Left cardiac atrium (tissue), 4 donors: ENCODE measurements at places on chromosomes 5 and 9. TPM values are rescaled to one million over a fixed set of nuclear protein-coding genes. Genes with fewer than 3 reads are reported as not detected.

DNA sequence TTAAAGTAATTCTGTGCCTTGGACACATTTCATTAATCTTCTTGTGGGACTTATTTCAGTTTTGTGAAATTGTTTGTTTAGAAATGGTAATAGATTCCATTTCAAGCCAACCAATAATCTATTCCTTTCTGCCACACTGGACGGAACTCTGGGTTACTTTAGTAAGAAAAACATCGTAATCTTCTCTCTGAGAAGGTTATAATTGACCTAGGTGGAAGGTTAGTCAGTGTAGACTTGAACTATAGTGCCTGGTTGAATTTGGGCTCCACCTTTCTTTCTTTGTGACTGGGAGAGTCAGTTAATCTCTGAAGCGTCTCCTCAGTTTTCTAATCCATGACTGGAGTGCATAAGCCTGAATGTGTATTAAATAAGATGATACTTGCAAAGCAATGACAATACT lies 89.7 kb upstream of the PRLR start:
- no peak for DNase-seq

DNA sequence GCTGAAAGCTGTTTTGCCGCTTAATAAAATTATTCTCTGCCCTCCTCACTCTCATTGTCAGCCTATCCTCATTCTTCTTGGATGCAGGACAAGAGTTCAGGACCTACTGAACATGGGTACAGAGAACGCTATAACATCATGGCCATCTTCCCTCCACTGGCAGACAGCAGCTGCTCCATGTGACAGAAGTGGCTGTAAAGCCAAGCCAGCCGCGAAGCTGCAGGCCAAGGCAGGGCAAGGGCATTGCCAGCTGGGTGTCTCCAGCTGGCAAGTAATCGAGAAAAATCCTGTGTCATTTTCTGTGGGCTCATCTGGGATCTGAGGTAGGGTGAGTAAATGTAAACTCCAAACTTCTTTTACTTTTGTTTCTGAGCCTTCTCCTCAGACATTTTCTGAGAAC lies 84.8 kb downstream of the SLC25A46 start:
- no peak for DNase-seq

DNA sequence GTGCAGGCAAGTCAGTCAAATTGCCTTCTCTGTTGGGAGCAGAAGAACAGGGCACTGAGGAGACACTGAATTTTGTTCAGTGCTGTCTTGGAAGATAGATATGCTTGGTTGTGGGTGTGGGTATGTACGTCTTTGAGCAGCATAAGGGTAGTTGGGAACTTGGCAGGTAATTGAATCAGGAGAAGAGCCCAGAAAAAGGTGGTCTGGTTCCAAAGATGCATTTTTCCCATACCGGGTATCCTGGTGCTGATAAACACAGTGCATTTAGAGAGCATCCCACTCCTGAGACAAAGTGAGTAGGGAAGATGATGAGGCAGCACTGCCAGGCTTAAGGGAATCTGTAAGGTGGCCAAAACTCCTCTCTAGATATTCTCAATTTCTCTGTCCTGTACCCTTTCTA lies 40.6 kb downstream of the TEK start:
- DNase-seq: no peak

DNA sequence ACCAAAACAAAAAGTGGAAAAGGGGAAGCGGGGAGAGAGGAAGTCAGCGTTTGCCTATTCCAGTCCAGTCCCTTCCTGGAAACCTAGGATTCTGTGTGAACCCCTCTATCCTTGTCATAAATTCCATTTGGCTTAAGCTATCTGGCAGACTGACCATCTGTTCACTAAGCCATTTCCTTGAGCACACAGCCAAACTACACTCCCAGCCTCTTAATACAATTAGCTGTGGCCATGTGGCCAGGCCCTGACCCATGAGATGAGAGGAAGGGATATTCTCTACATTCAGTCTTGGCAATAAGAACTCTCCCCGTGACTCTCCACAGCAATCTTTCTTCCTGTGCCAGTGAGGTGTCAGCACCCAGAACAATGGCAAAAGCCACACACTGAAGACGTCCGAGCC lies 424.8 kb downstream of the TLE1 start:
- peak; percentile 39 for DNase-seq

DNA sequence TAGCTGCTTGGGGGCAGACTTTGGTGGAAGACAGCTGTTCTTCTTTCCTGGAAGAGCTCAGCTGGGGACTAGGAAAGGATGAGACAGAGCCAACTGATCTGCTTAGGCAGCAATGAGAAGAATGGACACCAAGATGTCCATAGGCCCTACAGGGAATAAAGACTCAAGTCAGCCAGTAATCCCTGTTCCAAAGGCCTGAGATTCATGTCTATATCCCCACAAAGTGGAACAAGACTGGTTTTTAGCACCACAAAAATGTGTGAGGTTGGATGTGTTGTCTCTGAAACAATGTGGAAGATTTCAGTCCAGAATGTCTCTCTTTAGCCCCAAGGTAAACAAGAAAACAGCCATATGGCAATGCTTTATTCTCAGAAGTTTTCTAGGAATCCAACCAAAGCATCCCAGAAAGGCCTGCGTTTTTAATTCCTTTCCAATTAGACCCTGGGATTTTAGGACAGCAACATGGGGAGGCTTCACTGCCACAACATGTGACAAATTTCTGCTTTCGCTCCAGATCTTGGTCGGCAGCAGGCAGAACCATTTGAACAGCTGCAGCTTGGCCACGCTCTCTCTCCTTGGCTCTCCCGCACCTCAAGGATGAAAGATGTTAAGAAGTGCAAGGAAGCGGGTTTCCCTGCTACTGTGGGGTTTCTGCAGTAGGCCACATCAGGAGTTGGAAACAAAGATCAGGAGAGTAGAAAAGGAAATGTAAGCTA lies 245.1 kb downstream of the FSTL4 start:
- no peak for DNase-seq

DNA sequence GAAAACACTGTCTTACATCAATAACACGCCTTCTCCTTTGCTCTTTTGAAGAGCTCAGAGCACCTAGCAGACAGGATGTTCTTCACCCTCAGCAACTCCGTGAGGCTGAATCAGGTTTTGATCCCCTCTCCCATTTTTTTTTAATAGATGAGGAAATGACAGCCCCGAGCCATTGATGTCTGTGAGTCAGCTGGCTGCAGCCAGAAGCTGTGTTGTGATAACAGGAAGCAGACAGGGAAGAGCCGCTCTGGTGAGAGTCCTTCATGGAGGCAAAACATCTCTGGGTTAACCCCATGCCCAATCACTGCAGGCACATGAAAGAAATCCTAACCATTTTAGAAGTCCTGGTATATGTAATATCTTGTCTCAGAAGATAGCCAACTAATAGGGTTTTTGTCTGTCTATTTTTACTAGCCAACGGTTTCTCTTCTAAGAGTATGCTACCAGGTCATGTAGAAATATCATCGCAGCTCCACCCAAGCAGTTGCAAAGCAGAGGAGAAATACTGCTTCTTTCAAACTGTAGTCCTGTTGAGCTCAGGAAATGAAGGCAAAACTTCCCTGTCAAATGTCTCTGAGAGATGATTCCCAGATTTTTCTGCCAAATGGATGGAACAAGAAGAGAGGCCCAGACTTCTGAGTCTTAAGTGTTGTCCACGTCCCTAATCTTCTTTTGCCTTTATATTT lies 568.9 kb downstream of the CCDC171 start:
- no peak for DNase-seq

GRCh38 chr5:146291421-146292074 lies 47.1 kb upstream of the POU4F3 start:
- no peak for DNase-seq

- no peak for DNase-seq
Measured at GRCh38 chr5:66358741-66359140, 214.6 kb downstream of the SREK1 start.

DNA sequence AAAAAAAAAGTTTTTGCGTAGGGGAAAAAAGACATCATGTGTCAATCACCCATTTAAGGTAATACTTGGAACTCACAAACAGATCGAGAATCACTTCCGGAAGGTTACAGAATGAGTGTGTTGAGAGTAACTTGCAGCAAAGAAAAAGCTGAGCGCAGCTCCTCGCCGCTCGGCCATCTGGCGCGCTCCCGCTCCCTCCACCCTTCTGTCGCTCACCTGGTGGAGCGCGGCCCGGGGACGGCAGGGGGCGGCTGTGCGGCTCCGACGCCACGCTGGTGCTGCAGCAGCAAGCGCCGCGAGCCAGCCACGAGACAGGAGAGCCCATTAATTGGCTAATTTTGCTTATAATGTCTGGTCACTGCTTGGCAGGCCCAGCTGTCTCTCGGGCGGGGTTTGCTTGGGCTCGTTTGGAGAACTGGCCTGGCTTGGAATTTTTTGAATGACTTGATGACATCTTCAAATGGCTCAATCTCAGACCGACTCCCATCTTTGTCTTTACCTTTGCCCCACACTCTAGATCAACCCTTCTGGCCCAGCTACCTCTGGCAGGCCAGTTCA lies 601.8 kb downstream of the CCDC171 start:
- peak; percentile 45 for DNase-seq

DNA sequence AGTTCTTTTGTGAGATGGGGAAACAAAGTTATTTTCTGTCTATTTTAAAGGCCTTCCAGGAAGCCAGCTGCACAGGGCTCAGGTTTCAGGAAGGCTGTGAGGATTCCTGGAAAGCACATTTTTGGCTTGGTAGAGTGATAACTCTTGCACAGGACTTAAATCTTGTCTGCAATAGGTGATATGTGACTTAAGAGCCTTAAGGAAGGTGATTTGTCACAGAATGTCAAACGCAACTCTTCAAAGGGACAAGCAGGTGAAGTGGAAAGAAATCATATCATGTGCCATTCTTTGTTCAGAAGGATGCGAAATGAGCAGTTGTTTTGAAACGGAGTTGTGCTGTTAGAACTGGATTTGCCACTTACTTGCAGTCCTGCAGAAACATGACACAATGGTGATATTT lies 459.3 kb downstream of the MAT2B start:
- no peak for DNase-seq

DNA sequence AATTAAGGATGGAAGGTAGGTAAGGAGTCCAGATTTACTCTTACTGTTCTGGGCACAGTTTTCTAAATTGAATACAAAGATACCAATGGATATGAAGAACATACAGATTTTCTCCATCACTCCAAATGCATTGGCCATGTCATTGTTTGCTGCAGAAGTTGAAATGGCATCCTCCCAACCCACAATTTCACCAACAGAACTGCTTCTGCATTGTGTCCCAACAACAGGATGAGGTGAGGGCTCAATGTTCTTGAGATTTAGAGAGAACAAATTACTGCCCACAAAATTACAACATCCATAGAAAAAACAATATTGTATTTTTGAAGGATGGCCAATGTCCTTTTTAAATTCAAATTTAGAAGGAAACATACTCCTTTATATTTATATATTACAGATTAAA lies 88.9 kb downstream of the NUDT12 start:
- no peak for DNase-seq

- no peak for DNase-seq
Measured at GRCh38 chr9:132826131-132826530, 52.0 kb downstream of the AK8 start.

GRCh38 chr9:72633966-72634365 lies 112.6 kb downstream of the TMC1 start:
- DNase-seq: no peak

GRCh38 chr9:85723215-85723614 lies 18.5 kb downstream of the AGTPBP1 start:
- no peak for DNase-seq

DNA sequence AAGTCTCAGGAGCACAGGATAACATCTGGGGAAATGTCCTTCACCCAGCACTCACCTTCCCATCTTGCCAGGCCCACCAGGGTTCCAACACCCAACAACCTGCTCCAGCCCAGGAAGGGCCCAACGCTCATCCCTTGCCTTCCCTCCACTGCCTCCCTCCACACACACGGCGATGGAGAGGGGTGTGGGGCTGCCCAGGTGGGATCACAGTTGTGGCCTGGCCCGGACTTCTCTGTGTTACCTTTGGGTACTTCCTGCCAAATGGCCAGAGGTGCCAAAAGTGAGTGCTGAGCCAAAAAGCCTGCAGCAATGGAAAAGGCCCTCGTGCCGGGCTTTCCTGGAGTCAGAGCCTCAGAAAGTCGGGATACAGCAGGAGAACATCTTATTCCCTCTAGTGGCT lies 15.6 kb upstream of the TDRD7 start:
- no peak for DNase-seq

GRCh38 chr5:131371835-131372234 lies 108.0 kb downstream of the CDC42SE2 start:
- DNase-seq: no peak

- DNase-seq: no peak
Measured at GRCh38 chr9:130432796-130433167, 12.0 kb upstream of the ASS1 start.

DNA sequence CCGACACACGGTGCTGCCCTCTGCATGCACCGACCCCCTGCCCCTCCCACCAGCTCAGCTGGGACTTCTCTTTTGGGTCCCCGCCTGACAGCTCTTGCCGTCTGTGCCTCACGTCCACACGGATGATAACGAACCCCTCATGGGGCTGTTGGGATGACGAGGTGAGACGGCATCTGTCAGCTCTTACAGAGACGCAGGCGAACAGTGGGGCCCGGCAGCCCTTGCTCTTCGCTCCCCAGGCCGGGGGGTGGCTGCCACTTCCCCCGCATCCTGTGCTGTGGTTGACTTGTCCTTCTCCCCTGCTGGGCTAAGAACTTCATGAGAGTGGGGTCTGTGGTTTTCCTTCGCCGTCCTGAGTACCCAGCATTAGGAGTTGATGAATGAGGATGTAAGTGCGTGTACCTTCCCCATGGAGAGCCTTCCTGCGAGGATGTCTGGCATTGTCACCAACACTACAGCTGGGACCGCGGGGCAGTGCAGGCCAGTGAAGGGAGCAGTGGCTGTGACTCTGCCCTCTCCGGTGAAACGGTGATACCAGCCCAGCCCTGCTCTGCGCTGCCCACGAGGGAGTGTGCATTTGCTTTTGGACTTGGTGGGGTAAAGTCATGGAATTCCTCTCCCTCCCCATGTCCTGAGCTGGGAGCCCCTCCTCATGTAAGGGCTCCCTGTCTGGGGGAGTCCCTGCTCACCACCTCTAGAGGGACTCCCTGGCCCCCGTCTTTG lies 23.2 kb downstream of the HK3 start:
- no peak for DNase-seq

DNA sequence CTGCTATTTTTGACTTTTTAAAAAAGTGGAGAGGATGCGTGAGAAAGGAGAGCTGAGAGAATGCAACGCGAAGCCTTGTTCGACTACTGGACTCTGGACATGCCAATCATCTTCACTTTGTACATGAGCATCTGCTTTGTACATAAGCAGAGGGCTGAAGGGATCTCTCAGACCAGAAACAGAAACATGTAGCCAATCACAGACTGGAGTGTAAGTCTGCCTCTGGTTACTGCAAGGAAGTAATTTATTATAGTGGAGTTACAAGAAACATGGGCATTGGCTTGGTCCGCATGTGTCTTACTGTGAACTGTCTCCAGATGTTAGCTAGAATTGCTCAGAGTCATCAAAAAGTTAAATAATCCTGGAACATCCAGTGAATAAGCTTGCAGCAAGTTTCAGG lies 190.0 kb upstream of the GRAMD2B start:
- DNase-seq: no peak

RNF20 gene
- 39.8 TPM for total RNA-seq

SUSD1 gene
- total RNA-seq: 9.4 TPM

ALDH1A1 gene
- total RNA-seq: 45.0 TPM

MZB1 gene
- total RNA-seq: 0.55 TPM

ENG gene
- 132 TPM for total RNA-seq

TLR4 gene
- total RNA-seq: 19.8 TPM

IRX1 gene
- total RNA-seq: not detected

TEK gene
- total RNA-seq: 29.5 TPM
